ENCODE measurements at places on chromosomes 2 and 18. TPM values are rescaled to one million over a fixed set of nuclear protein-coding genes. Genes with fewer than 3 reads are reported as not detected.

GRCh38 chr2:235433860-235434259, 60.0 kb upstream of the AGAP1 start:
- DNase-seq: no peak

GRCh38 chr2:220915092-220915623, 656.9 kb downstream of the EPHA4 start:
- no peak for DNase-seq

GRCh38 chr2:172373076-172373475, 54.3 kb upstream of the ITGA6 start:
- DNase-seq: no peak

The CSRNP3 gene
- total RNA-seq: 2.3 TPM

The SALL3 gene
- total RNA-seq: 52.4 TPM

The IHH gene
- 0.11 TPM for total RNA-seq

Measured in H9 (cell line).